Naive thymus-derived CD8-positive, alpha-beta T cell (primary cell): ENCODE measurements at places on chromosomes 7 and 10. TPM values are rescaled to one million over a fixed set of nuclear protein-coding genes. Genes with fewer than 3 reads are reported as not detected.

ITPRID1 gene
- total RNA-seq = not detected

CACNA2D1 gene
- total RNA-seq = not detected

MBL2 gene
- total RNA-seq = not detected

PNLIP gene
- total RNA-seq = not detected

AKR1C8 gene
- 1.3 TPM for total RNA-seq

DNA sequence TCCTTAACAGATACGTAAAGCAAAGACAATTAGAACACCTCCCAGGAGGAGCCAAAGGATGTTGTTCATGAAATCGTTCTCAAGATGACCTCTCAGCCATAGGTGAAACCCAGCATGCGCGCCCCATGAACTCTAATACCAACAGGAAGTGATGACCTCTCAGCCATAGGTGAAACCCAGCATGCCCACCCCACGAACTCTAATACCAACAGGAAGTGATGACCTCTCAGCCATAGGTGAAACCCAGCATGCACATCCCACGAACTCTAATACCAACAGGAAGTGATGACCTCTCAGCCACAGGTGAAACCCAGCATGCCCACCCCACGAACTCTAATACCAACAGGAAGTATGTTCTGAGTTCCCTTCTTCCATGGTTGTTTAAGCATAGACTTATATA lies 205.2 kb upstream of the ADARB2 start:
- no peak overlapping the region for H3K27ac ChIP-seq
- H3K36me3 ChIP-seq = no peaks in the 10 kb centered on the region
- no peaks in the 10 kb centered on the region for H3K27me3 ChIP-seq
- no peak for DNase-seq
- no peak overlapping the region for H3K4me3 ChIP-seq

- H3K27ac ChIP-seq = peak overlapping the region; percentile 63
- DNase-seq = no peak
- peaks cover 13% of the 10 kb centered on the region for H3K4me1 ChIP-seq
- no peaks in the 10 kb centered on the region for H3K36me3 ChIP-seq
- H3K4me3 ChIP-seq = no peak overlapping the region
- H3K27me3 ChIP-seq = no peaks in the 10 kb centered on the region
Measured at GRCh38 chr10:86961481-86962091, 3.2 kb downstream of the SNCG start.

DNA sequence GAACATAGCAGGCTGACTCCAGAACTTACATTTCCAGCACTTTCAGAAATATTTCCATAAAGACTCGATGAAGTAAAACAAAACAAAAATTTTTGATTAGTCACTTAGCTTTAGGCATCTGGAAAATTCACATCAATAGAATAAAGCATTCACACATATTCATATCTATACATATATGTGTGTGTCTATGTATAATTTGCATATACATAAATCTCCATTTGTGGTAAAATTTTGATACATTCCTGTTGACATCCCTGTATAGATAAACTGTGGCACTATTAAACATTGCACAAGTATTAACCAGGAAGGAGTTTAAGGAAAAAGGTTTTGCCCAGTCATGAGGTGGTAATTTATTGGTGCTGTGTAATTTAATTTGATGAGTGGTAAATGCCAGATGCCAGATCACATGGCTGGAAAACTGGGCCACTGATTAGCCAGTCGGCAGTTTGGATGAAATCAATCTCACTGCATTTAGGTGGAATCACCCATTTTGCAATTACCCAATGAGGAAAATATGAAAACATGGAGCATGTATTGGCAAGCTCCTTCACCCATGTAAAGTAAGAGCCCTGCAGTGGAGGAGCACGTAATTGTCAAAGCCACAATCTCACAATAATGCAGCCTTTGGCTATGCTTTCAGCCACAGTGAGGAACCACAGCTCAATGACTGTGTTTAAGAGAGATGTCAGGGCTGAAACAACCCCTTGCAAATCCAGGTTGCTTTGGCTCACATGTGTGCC lies 294.6 kb downstream of the RNLS start:
- no peak overlapping the region for H3K27ac ChIP-seq
- no peak overlapping the region for H3K4me3 ChIP-seq
- no peak for DNase-seq
- no peaks in the 10 kb centered on the region for H3K27me3 ChIP-seq

GRCh38 chr7:65390588-65390987 lies 16.9 kb downstream of the ZNF92 start:
- peaks cover 76% of the 10 kb centered on the region for H3K36me3 ChIP-seq
- H3K4me1 ChIP-seq = peaks cover 25% of the 10 kb centered on the region
- no peak overlapping the region for H3K4me3 ChIP-seq
- H3K27ac ChIP-seq = no peak overlapping the region
- no peaks in the 10 kb centered on the region for H3K27me3 ChIP-seq

DNA sequence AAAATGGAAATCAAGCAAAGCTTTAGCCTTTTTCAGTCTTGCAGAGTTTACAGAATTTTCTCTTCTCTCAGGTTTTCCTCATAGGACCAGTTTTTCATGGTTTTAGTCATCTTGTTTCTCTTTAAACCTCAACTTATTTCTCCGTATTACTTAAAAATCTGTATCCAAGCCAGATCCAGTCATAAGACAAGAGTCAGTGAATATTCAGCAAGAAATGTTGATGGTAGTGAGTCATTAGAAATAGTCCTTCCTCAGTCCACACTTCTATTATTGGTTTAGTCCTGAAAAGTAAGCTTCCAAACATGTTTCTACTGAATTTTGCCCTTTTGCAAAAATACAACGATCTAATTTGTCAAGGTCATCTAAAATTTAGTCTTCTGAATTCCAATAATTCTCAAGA lies 107.0 kb downstream of the VIM start:
- no peak overlapping the region for H3K27ac ChIP-seq
- no peaks in the 10 kb centered on the region for H3K36me3 ChIP-seq
- no peaks in the 10 kb centered on the region for H3K27me3 ChIP-seq
- peaks cover 2% of the 10 kb centered on the region for H3K4me1 ChIP-seq
- DNase-seq = no peak

- no peak overlapping the region for H3K4me3 ChIP-seq
- H3K27ac ChIP-seq = no peak overlapping the region
- no peak for DNase-seq
- H3K27me3 ChIP-seq = peaks cover 27% of the 10 kb centered on the region
- H3K36me3 ChIP-seq = no peaks in the 10 kb centered on the region
- no peaks in the 10 kb centered on the region for H3K4me1 ChIP-seq
Measured at GRCh38 chr10:59175538-59176240, 754 bp upstream of the PHYHIPL start.

GRCh38 chr10:35887685-35888084 lies 245.6 kb upstream of the FZD8 start:
- DNase-seq = no peak
- no peaks in the 10 kb centered on the region for H3K36me3 ChIP-seq
- H3K27ac ChIP-seq = no peak overlapping the region
- no peaks in the 10 kb centered on the region for H3K4me1 ChIP-seq
- no peak overlapping the region for H3K4me3 ChIP-seq

DNA sequence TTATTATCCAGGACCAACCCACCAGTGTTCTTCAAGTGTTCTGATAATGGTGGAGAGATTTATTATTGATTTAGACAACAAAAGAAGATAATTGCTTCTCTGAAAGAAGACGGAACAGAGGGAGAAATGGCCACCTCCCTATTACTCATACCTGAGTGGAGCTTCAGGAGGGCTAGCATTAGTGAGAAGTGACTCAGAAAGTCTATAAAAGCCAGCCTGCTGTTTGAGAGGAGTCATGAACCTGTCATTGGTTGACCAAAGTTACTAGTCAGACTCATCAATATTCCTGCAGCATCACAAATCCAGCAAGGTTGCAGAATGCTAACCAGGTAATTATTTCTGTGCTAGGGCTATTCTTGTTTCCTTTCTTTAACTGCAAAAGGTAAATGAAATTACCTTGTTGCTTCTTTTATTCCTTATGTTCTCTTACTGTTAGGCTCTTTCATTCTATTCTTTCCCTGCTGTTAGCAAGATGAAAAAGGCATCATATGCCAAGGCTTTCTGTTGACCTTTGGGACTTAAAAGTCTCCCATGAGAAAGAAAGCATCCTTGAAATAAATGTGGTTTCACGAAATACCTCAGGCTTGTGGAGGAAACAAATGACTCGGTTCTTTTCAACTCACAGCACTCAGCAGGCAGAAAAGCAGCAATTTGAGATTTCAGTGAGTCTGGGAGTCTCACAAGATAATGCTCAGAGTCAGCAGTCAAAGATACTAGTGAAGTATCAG lies 256.4 kb upstream of the PHYHIPL start:
- no peaks in the 10 kb centered on the region for H3K4me1 ChIP-seq
- H3K4me3 ChIP-seq = no peak overlapping the region
- H3K27ac ChIP-seq = no peak overlapping the region
- H3K27me3 ChIP-seq = peaks cover 3% of the 10 kb centered on the region
- no peaks in the 10 kb centered on the region for H3K36me3 ChIP-seq

DNA sequence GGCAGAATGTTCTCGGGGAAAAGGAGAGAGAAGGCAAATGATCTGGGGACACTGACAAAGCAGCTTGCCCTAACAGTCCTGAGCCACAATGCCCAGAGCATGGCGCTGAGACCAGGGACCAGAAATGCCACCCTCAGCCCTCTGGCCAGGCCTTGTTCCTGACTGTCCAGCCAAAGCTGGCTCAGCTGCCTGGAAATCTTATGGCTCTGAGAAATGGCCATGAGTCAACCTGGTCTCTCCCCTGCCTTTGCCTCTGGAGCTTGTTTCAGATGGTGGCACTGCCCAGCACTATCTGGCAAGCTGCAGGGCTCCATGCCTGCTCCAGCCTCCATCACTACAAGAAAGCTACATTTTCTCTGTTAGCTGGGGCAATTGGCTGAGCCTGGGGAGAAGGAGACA lies 90.5 kb upstream of the PLXNA4 start:
- peak overlapping the region; percentile 77 for H3K27ac ChIP-seq
- DNase-seq = no peak
- H3K36me3 ChIP-seq = peaks cover 7% of the 10 kb centered on the region
- H3K4me1 ChIP-seq = peaks cover 10% of the 10 kb centered on the region
- H3K4me3 ChIP-seq = no peak overlapping the region

DNA sequence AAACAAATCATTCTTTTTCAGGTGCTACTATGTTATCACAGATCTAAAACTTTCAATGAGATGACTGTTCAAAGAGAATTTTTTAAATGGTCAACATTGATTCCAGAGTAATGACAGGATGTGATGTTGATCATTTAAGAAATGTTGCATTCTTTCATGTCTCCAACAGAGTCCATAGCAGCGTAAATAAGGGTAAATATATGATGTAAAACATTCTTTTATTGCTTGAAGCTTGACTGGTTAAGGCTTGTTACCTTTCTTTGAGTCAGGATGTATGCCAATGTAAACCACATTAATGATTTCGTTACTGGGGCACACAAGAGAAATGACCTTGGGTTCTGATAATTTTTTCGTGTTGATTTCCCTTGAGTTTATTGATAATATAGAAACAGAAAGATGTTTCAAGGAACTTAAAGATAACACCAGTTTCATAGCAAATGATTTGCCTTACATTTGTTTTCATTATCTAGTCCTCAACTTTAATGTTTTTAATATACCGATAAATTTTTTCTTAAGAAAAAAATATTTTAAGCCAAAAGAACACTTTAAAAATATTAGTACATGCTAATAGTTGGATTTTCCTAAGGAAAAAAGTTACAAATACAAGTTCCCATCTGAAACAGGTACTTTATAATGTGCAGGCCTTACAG lies 3.5 kb downstream of the STK17A start:
- peak overlapping the region; percentile 94 for H3K4me3 ChIP-seq
- H3K27me3 ChIP-seq = no peaks in the 10 kb centered on the region
- H3K36me3 ChIP-seq = peaks cover 13% of the 10 kb centered on the region
- H3K27ac ChIP-seq = peak overlapping the region; percentile 93
- DNase-seq = no peak
- peaks cover 61% of the 10 kb centered on the region for H3K4me1 ChIP-seq

- DNase-seq = no peak
- no peak overlapping the region for H3K27ac ChIP-seq
- H3K36me3 ChIP-seq = no peaks in the 10 kb centered on the region
- no peaks in the 10 kb centered on the region for H3K4me1 ChIP-seq
- no peak overlapping the region for H3K4me3 ChIP-seq
Measured at GRCh38 chr10:123715546-123715945, 49.4 kb downstream of the GPR26 start.

DNA sequence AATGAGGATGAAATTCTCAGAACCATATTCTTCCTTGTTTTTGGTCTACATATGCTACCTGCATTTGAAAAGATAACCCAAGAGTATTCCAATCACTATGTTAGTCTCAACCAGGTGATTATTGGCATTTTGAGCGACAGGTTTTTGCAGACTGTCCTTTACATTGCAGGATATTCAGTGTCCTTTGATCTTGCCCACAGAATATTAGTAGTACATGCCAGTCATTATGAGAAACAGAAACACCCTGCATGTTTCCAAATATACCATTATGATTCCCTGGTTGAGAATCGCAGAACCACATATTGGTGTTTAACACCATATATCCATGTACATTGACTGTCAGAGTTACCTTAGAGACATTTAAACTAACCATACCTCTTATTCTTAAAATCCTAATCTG lies 30.6 kb downstream of the TMEM243 start:
- H3K4me3 ChIP-seq = no peak overlapping the region

DNA sequence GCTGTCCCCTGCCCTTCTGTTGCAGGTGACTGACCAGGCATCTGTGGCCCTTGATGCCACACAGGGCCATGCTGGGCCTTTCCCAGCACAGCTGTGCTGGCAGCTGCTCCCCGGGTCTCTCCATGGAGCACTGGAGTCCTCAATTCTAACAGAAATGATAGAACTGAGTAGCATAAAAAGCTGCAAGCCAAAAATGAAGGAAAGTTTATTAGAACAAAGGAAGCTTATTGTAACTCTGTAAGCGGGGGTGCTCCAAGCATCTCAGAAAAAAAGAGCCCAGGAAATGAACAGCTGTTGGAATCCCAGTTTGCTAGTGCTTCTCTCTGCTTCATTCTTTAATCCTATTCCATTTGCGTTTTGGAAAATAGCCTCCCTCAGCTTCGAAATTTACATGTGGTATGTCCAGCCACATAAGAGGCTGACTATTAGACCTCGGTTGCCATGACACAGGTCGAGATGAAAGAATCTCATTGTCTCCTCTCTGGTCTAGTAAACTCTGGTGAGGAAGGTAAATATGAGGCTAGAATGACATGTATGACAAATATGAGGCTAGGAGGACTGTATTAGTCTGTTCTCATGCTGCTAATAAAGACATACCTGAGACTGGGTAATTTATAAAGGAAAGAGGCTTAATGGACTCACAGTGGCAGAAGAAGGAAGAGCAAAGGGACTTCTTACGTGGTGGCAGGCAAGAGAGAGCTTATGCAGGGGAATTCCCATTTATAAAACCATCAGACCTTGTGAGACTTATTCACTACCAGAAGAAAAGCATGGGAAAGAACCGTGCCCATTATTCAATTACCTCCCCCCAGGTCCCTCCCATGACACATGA lies 23.7 kb downstream of the EPDR1 start:
- H3K27ac ChIP-seq = no peak overlapping the region
- H3K36me3 ChIP-seq = no peaks in the 10 kb centered on the region
- no peaks in the 10 kb centered on the region for H3K4me1 ChIP-seq
- DNase-seq = no peak
- H3K27me3 ChIP-seq = no peaks in the 10 kb centered on the region

DNA sequence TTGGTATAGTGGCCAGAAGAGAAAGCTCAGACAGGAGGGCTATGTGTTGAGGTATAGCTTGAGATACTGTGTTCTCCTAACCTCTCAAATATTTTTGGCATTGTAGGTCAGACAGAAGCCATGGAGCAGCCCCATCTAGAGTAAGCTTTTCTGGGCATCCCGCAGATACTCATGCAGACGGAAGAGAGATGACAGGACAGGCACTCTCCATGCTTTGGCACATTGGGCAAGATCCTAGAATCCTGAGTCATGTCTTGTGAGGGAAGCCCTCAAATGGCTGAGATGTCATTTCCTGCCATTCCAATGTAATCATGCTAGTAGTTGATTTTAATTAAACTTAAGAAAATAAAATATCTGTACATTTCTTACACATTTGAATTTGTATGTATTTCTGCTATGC lies 16.8 kb upstream of the KIF20B start:
- H3K4me3 ChIP-seq = no peak overlapping the region
- peaks cover 11% of the 10 kb centered on the region for H3K27me3 ChIP-seq
- H3K4me1 ChIP-seq = peaks cover 4% of the 10 kb centered on the region
- H3K27ac ChIP-seq = peak overlapping the region; percentile 45
- DNase-seq = no peak
